ENCODE measurements at places on chromosomes 2 and 18.

DNA sequence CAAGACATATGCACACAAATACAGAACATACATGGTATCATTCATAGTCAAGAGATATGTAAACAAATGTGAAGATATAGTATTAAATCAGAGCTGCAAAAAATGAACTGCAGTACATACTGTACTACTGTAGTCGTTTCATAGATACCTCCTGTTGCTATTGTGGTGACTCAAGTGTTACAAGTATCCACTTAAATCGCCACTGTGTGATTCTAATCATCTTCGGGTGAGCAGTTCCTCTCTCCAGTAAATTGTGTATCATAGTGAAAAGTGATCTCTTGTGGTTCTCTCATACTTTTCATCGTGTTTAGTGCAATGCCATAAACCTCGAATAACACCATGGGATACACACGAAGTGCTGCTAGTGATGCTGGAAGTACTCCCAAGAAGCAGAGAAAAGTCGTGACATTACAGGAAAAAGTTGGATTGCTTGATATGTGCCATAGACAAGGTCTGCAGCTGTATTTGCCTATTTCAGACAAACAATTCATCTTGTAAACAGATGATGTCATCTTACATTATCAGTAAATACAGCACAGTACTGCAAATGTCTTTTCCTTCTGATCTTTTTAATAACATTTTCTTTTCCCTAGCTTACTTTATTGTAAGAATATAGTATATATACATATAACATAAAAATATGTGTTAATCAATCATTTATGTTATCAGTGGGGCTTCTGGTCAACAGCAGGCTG, 222.2 kb downstream of the BCL11A start:
- peak; percentile 41 for DNase-seq

GRCh38 chr2:223928113-223929006, 16.8 kb downstream of the WDFY1 start:
- peak; percentile 16 for DNase-seq

- DNase-seq = no peak
These were observed 42.8 kb upstream of the GALR1 start for GRCh38 chr18:77206676-77207374.

DNA sequence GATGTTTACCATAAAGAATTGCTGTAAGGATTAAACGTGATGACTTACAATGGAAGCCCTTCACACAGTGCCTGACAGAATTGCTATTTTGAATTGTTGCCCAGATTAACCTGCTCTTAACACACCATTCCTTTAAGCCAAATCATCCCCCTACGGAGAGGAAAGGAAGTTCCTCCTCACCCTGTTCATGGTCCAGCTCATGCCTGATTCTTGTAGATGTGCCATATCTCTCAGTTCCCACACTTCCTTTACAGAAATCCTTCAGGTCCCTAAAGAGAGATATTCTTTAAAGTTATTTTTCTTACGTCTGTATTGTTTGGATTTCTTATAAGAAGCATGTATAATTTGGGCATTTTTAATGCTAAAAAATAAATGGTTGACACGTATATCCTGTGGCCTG, 127.5 kb upstream of the DAPL1 start:
- DNase-seq = peak; percentile 74

DNA sequence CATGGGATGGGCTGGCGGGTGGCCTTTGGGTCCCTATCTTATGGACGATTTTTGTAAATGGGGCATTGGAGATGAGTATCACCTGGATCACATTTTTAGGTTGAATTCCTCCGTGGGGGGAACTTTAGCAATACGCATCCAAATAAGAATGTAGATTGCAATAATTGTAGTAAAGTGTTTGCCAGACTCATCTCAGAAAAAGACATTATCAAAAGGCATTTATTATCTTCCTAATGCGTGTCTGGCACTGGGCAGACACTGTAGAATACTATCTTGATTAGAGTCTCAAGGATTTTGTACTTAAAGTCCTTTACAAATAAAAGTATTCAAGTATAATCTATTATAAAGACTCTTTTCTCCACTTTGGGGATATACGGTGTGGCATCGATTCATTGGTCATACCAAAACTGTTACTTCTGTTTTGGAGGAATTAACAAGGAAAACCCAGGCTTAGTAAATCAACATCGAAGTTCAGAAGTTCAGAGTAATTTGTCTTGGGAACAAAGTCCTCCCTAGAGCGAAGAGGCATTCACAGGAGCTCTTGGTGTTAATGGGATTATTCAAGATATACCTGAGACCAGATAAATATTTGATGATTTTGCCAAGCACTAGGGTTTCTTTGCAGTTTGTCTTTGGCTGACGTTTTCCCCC, 578 bp upstream of the ACKR3 start:
- no peak for DNase-seq

GRCh38 chr18:36527740-36528455, 230.4 kb downstream of the FHOD3 start:
- no peak for DNase-seq

GRCh38 chr2:215760557-215760956, 252.8 kb downstream of the MREG start:
- DNase-seq = peak; percentile 84

GRCh38 chr18:5900262-5900661, 4.9 kb upstream of the TMEM200C start:
- DNase-seq = no peak

DNA sequence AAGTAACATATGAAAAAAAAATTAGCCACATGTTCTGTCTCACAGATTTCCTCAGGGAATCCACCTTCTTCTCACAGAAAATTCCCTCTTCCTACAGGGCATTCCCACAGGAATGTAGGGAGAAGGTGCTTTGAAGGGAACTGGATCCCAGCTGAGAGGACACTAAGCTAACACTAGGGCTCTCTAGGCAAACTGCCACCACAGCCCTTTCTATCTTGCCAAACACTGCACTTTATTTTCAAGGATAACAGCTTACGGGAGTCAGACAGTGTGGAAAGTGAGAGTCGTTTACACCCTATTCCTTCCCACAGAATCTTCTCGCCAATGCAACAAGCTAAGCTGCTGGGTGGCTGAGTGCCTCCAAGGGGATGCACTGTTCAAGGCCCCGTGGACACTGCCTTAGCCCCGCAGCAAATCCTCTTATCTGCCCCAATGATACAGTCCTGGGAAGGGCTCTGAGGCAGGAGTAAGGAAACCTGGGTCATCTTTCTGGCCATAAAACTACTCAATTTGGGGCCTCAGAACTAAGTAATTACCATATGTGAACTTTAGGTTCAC, 76.9 kb downstream of the CCDC93 start:
- DNase-seq = no peak

GRCh38 chr2:218145124-218145523, 19.3 kb downstream of the CXCR2 start:
- no peak for DNase-seq

- peak; percentile 33 for DNase-seq
These were observed 6.7 kb downstream of the COA5 start for GRCh38 chr2:98601532-98602132.

DNA sequence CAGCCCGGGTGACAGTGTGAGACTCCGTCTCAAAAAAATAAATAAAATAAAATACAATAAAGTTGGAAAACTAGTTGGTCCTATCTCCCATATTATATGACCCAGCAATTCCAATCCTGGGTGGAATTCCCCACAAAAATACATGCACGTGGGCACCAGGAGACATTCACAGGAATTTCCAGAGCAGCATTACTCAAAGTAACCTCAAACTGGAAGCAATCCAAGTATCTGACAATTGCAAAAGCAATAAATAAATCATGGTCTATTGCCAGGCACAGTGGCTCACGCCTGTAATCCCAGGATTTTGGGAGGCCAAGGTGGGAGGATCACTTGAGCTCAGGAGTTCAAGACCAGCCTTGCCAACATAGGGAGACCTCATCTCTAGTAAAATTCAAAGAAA, 101.2 kb upstream of the MAP4K4 start:
- DNase-seq = peak; percentile 85

- peak; percentile 23 for DNase-seq
These were observed 96.4 kb downstream of the MAP3K20 start for GRCh38 chr2:173171924-173172643.

DNA sequence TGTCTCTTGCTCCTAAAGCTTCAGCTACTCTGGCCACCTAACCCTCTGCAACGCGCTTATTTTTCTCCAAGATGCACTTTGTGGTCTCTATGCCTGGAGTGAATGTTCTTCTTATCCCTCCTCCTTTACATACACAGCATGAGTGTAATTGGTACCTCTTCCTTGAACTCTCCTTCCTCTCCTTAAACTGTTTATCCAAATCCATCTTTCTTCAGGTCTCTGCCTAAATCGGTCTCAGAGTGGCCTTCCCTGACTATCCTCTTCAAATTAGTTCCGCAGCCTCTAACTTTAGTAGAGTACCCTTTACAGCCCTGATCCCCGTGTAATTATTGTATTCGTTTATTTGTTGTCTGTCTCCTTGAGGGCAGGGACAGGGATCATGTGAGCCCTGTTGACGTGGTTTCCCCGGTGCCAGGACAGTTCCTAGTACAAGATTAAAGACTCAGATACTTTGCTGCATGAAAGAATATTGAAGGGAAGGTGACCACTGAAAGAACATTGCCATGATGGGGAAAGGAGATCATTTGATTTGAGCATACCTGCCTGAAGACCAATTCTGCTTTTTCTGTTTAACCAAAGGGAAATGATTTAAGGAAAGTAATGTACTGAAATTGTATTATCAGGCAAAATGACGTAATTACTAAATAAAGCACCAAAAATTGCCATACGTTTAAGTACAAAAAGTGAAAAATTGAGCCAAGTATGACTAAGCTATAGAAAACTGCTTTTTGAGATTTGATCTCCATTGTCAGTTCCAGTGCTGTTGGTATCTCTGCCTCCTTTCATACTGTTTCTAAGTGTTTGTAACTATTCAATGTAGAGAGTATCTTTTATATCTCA, 1.2 kb downstream of the CNOT9 start:
- DNase-seq = peak; percentile 55

- no peak for DNase-seq
These were observed 2.6 kb downstream of the ZNF521 start for GRCh38 chr18:25349131-25349925.

- DNase-seq = no peak
These were observed 288.1 kb downstream of the CCDC102B start for GRCh38 chr18:69085951-69086350.

DNA sequence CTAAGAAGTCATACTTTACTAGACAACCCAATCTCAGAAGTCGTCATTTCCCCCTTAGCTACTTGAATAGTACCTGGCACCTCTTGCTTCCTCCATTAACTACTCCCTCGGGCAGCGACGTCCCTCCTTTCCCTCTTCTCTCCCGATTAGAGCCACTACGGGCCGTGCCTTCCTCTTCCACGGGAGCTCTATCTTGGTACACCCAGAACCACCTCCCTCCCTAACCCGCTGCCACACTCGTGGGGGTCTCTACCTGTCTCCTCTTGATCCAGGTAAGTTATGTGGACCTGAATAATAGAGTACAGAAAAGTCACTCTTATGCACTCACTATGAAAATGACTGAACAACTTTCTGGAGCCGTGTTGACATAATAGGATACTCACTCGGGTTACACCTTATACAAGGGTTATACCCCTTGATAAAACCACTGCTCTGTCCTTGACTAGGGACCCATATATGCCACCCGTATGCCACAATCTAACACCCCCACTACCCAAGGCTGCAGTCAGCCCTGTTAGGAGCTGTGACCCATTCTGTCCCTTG, 595 bp upstream of the HDHD2 start:
- DNase-seq = no peak

GRCh38 chr18:51727780-51728179, 530.3 kb upstream of the MEX3C start:
- DNase-seq = no peak

DNA sequence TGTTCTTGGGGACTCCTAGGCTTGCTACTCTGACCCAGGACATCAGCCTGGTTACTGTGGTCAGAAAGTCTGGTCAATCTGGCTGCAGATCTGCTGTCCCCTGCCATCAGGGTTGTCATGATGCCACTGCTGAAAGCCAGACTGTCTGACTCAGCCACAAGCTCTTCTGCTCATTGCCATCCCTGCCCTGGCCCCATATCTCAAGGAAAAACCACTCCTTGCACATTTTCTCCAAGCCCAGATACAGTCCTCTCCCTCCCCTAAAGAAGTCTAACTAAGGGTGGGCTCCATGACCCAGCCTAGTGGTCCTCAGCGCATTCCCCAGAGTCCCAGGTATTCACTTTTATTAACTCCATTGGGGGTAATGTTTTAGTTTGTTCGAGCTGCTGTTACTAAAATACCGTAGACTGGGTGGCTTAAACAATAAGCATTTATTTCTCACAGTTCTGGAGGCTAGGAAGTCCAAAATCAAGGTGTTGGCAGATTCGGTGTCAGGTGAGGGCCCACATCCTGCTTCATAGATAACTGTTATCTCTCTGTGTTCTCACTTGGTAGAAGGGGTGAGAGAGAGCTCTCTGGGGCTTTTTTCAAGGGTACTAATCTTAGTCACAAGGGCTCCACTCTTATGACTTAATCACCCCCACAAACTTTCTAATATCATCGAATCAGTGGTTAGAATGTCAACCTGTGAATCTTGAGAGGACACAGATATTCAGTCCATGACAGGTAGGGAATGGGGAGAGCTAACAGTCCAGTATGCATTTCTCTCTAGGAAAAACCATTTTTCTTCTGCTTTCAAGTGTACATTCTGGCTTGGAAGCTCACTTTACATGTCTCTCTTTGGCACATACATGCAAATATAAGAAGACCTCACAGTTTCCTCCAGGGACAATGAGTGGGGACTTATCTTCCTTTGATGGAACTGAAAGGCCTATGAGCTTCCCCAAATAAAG, 94.8 kb upstream of the CXCR4 start:
- no peak for DNase-seq

DNA sequence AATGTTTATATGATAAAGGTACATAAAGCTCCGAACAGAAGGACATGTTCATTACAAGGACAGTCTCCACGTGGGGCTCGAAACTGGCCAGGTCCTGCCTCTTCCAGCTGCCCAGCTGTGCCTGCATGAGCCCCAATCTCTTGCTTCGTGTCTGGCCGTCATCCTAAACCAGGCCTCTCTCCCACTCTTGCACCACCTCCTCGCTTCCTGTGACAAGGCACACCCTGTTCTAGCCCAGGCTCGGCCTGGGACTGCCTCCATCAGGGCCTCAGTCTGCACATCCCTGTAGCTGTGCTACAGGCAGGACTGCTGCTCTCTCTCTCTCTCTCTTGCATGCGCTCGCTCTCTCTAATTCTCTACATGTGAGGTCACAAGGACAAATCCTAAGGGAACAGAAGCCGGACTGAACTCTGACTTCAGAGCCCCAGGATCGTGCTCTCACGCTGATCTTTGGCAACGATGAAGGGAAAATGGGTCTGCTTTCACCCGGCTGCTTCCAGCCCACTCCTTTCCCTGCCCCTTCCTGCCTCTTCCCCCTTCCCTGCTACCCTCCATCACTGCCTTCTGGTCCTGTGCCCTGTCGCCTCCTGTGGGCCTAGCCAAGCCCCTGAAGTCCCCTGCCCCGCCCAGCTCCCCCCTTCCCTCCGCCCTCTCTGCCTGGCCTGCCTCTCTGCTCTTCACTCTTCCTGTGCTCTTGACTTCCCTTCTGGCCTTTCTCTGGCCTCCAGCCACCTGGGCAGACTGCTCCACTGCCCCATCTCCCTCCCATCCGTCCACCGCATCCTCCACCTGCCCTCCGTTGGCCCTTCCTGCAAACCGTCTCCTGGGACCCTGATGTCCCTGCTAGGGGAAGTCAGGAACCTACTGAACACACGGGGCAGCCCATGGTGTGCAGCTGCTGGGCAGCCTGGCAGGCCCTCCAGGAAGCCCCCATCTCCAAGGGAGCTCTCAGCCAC, 7.8 kb upstream of the GPR55 start:
- peak; percentile 19 for DNase-seq

GRCh38 chr18:12248926-12249720, 5.0 kb upstream of the CIDEA start:
- no peak for DNase-seq

- no peak for DNase-seq
These were observed 14.5 kb downstream of the NTSR2 start for GRCh38 chr2:11655495-11655894.

GRCh38 chr18:8800876-8801262, 95.5 kb downstream of the MTCL1 start:
- DNase-seq = no peak

All from mammary epithelial cell (primary cell).